Esophagus mucosa (tissue), 1 donor: ENCODE measurements at places on chromosomes 16 and 17.
A peak's percentile ranks its signal among the peaks of the same experiment; 100 is the strongest.

GRCh38 chr17:17186051-17186450 is 20.1 kb downstream of the PLD6 start:
- ATAC-seq: peak; percentile 78

GRCh38 chr16:26838931-26839330 is 227.8 kb upstream of the C16orf82 start:
- no peak for ATAC-seq

- ATAC-seq: peak; percentile 12
Measured at GRCh38 chr16:31458073-31458843, 1.0 kb upstream of the ARMC5 start.

GRCh38 chr17:31226373-31226772 is 70.7 kb downstream of the OMG start:
- no peak for ATAC-seq

DNA sequence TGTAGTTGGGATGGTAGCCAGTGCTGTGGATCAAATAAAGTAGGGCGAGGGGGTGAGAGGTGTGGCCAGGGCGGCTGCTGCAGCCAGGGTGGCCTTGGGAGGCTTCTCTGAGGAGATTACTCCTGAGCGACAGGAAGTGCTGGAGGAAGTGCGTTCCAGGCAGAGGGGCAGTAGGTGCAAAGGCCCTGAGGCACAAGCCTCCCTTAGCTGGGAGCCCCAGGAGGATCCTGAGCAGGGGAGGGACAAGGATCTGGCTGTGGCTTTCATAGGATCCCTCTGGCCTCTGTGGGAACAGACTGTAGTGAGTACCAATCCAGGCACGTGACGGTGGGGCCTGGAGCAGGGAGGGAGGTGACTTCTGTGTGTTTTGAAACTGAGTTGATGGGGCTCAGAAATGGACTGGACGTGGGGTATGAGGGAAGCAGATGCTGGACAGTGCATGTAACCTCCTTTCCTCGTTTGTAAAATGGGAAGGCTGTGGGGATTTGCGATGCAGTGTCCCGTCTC is 2.8 kb downstream of the LLGL1 start:
- ATAC-seq: no peak

DNA sequence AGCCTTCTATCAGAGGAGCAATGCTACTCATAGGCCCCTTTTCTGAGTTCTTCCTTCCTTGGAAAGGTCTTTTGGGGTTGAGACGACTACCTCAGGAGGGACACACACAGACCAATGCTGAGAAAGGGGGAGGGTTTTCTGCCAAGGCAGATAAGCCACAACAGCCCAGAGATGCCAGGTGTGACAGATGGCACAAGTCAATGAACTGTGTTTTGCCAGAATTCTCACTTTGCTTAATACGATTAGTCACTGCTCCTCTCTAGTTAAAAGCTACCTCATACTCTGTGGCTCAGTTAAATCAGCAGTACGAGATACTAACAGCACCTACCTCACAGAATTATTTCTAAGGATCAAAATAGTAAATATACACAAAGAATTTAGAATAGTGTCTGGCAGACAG is 8.0 kb downstream of the BRD7 start:
- ATAC-seq: peak; percentile 50

DNA sequence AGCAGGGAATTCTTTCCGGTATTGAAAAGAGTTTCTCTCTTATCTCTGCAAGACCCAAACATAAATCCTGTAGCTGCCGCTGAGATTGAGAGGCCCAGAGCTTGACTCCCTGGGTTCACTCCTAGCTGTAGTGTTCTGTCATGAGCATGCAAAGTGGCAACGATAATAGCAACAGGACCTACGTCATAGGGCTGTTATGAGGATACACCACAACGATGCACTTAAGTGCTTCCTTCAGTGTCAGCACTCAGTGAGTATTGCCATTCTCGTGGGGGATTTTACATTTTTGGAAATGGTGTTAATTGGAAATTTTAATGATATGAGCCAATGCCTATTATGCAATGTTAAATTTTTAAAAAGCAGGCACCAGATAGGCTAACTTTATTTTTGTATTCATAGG is 199.8 kb downstream of the CYLD start:
- ATAC-seq: no peak

- no peak for ATAC-seq
Measured at GRCh38 chr17:59490216-59490615, 75.2 kb upstream of the DHX40 start.

GRCh38 chr16:2148714-2149629 is 547 bp downstream of the RAB26 start:
- peak; percentile 0 for ATAC-seq

GRCh38 chr16:49738001-49738400 is 117.9 kb downstream of the ZNF423 start:
- ATAC-seq: no peak

GRCh38 chr17:5419959-5420653 is at the start of gene RPAIN:
RPAIN (plus strand) TSS chr17:5420182; CDS start chr17:5420211, 29 bp downstream.
- peak; percentile 71 for ATAC-seq

- no peak for ATAC-seq
Measured at GRCh38 chr16:12339686-12340085, 363.2 kb downstream of the SNX29 start.

DNA sequence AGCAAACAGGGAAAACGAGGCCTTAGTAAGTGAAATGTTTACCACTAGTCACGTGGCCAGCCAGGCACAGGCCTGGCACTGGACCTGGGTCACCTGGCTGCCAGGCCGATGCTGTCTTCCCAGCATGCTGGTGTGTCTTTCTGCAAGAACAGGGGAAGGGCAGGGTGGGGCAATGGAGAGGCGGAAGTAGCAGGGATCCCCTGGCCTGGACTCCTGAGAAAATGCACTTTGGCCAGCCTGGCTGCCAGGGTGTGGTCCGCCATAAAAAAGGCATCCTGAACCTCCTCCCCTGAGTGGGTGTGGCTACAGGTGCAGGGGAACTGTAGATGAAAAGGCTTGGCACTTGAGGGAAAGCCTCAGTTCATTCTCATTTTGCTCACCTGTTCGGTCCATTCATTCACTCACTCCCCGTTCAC is 1.0 kb upstream of the ANKRD40CL start:
- ATAC-seq: peak; percentile 85

- no peak for ATAC-seq
Measured at GRCh38 chr16:3858801-3859200, 21.7 kb downstream of the CREBBP start.

DNA sequence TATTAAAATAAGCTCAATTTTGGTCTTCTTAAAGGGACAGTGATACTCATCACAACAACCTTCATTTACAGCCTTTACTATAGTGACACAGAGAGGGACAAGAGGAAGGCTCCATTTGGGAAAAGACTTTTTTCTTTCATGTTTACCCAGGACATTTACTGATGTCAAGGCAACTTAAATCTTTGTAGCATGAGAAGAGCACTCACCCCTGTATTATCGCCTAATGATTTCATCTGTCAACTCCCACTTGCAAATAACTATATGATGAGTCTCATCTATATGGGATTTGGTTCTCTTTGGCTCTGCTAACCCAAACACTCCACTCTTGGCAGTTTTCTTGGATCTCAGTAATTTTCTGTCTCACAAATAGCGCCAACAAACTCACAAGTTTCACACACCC is 24.1 kb downstream of the BLMH start:
- no peak for ATAC-seq

DNA sequence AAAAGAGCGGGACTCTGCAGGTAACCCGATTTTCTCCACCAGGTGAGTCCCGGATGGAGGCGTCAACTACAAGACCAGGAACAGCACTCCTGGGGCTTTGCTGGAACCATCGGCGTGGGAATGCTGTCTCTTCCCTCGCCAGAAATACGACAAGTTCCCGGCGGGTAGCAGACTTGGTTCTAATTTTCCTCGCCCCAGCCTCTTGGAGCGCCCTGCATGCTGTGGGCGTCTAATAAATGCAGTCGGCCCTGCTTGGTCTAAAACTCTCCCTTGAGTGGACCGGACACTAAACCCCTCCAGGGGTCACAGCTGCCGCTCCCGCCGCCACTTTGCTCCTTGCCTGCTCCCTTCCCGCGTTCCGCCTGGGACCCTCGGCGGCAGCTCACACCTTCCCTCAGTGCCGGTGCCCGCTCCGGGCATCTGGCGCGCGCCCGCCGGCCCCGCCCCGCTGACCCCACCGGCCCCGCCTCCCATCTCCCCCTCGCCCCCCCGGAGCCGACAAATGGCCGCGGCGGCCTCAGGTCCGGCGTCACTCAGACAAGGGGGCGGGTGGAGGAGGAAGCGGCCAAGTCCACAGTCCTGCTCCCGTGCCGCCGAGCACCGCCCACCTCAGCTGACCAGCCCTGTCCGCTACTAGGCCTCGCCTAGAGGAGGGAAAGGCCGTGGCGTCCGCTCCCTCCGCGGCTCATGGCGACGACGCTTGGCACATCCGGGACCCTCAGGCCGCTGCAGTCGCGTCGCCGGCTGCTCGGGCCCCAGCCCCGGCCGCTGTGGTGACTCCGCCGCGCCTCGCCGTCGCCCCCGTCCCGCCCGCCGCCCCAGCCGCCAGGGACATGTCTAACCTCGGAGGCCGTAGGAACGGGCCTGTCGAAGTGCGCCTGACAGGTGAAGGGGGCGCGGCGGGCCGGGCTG is 65.8 kb downstream of the KPNA2 start:
- peak; percentile 97 for ATAC-seq

GRCh38 chr17:51734462-51734861 is 424.1 kb downstream of the CA10 start:
- ATAC-seq: no peak

- ATAC-seq: peak; percentile 47
Measured at GRCh38 chr17:38730526-38731379, 612 bp downstream of the CISD3 start.

- ATAC-seq: no peak
Measured at GRCh38 chr17:32102646-32103186, 39.6 kb upstream of the RHOT1 start.

DNA sequence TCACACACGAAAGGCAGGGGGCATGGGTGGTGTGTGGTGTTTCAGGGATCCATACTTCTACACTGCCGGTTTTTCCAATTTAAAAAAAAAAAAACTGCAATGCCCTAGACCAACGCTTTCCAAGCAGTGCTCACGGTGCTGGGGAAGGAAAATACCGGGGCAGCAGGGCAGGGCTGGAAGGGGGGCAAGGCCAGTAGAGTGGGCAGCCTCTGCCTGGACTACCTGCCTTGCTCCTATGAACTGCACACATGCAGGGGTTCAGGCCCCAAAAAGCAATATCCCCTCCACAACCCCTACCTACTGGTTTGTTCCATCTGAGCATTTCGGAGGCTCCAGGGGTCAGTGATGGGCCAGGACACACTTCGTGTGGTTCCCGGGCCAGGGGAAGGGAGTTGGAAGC is 29.4 kb downstream of the RPH3AL start:
- no peak for ATAC-seq
